Foreskin fibroblast (primary cell): ENCODE measurements at places on chromosomes 4 and X.

- DNase-seq, result peak; percentile 52
These were observed 6.2 kb upstream of the ARHGAP10 start for GRCh38 chr4:147725673-147726072.

DNA sequence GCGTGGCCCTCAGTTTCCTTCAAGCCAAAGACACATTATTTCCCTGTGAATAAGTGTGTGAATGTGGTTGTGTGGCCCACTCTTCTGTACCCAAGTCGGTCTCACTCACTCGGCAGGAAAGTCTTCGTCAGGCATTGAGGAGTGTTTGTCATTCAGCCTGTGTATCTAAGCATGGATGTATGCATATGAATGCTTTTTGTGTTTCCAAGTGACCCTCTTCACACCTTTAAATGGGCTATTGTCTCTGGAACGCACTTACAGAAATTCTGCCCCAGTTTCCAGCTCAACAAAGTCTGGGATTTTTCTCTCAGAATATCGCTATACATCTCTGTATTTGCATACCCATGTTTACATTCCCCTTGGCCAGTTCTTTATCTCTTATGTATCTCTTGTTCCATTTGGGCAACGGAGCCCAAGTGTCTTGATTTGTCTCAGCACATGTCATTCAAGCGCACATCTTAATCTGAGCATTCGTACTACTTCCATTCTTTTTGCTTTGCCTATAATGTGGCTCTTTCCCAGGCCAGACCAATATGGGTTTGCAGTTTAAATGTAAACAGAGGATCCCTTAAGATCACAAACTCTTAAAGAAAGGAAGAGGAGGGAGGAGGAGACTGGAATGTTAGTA, 4.8 kb downstream of the BCOR start:
- no peak for DNase-seq

DNA sequence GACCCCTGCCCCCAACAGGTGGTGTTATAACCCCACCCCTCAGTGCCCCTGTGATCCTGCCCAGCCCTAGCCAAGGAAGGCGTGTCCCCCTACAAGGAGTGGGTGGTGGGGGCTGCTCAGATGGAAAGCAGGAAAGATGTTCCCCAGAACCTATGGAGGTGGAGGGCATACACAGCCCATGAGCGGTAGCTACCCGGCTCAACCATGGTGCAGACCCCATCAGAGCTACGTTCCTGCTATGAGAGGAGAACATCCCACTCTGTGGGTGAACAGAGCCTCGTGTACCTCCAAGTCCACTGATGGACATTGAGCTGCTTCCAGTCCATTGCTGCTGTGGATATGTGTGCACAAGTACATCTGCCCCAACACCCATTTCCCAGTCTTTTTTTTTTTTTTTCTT, 71.1 kb downstream of the SHOX start:
- DNase-seq, result no peak

- no peak for DNase-seq
These were observed 50.1 kb upstream of the PHKA2 start for GRCh38 chrX:19034025-19034424.

GRCh38 chr4:36255577-36255976, 11.3 kb upstream of the ARAP2 start:
- DNase-seq, result no peak
